ENCODE measurements at places on chromosomes 4 and X.
A peak's percentile ranks its signal among the peaks of the same experiment; 100 is the strongest.

DNA sequence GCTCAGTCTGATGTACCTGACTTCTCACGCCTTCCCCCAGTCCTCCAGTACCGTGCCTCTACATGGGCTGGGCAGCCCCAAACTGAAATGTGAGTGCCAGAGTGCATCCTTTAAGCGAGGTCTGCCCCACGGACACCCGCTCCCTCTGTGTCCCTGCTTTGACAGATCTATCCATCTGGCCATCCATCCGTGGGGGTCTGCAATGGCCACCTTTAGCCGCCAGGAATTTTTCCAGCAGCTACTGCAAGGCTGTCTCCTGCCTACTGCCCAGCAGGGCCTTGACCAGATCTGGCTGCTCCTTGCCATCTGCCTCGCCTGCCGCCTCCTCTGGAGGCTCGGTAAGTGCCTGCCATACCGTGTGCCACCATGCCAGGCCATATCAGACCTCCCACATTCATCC, 827 bp downstream of the PORCN start:
- no peak for DNase-seq

DNA sequence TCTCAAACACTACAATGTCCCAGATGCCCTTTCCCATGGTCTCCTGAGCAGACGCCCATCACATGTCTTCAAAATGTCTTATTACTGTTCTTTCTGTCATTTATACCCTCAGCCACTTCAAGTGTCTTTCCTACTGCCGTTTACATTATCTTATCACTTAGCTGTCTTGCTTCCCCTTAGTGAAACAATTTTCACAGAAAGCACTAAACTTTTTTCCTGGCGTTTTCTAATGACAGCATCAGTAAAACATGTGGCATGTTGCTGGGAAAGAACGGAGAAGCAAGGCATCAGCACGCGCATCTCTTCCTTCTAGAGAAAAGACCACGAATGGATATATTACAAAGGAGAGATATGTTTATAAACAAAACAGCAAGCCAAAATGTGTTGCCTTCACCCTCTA, 189.7 kb upstream of the SLIT2 start:
- no peak for DNase-seq

GRCh38 chrX:15749642-15750610, 11.9 kb downstream of the CA5B start:
- peak; percentile 54 for DNase-seq

- DNase-seq, result no peak
Observed at GRCh38 chr4:185683222-185683621, 128.8 kb downstream of the SORBS2 start.

GRCh38 chrX:73847100-73847499, 284.1 kb downstream of the CHIC1 start:
- DNase-seq, result no peak

DNA sequence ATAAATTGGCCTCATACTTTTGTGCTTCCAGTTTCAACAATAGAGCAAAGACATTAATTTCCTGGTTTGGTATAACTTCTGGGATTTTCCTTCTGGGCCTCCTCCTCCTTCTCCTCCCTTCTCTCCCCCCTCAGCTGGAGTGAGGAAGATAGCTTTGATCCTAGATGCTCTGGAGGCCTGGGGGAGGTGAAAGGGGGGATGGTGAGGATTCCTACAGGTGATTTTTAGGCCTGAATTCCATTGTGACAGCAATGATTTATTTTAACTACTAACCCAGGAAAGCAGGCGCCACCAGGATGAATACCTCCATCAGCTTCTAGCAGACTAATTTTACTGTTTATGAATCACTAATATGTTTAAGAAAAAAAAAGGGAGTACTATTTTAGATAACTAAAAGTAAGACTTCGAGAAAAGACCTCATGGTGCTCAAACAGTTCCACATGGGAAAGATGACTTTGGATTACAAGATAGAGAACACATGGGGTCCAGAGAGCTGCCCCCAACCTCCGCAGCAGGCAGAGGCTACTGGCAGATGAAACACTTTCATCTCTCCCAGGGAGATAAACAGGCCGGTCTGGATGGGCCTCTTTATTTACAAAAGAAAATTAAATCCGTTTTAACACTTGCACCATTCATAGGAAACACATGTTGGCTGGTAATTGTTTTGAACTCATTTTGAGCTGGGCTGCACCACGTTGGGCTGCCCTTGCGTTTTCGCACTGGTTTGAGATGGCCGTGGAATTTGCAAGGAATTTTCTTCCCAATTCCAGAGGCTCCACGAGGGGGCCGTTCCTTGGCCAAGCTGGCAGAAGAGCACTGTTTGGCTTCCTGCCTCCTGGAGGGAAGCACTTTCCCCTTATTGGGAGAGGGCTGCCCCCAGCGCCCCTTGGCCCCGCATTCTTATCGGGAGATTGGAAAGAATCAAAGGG, 125.1 kb upstream of the STX18 start:
- no peak for DNase-seq

- no peak for DNase-seq
Observed at GRCh38 chr4:139532947-139533346, 23.1 kb downstream of the SETD7 start.

DNA sequence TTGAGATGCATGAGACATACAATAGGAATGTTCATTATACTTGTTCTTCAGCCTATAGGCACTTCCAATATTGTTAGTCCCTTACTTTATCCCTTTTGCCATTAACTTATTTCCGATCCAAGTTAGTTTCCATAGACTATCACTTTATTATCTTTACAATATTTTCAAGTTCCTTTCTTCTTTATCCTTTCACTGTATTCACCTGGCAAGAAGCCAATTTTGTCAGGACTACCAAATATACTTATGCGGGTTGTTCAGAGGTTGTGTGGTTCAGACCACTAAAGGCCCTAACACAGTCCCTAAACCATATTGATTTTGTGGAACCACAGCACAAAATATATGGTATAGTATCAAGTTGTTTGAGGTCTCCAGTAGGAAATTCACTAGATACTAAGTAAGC, 245.0 kb upstream of the HTR2C start:
- no peak for DNase-seq

GRCh38 chrX:154123241-154124219, 20.5 kb upstream of the OPN1LW start:
- peak; percentile 58 for DNase-seq

DNA sequence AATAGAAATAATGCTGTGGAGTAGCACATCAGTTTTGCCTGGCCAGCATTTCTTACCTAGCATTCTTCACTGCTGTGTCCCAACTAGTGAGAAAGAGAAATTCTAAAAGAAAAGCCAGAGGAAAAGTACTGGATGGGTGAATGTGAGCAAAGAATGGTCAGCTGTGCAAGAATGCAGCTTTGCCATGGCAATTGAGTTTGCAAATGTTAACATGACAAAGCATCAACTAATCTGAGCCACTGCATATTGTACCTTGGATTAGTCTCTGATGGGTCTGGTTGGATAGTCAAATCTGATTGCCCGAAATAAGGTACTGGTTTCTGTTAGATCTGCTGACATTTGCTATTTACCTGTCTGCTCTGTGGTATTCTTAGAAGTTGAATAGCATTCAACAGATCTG, 38.7 kb downstream of the ADD1 start:
- DNase-seq, result no peak

DNA sequence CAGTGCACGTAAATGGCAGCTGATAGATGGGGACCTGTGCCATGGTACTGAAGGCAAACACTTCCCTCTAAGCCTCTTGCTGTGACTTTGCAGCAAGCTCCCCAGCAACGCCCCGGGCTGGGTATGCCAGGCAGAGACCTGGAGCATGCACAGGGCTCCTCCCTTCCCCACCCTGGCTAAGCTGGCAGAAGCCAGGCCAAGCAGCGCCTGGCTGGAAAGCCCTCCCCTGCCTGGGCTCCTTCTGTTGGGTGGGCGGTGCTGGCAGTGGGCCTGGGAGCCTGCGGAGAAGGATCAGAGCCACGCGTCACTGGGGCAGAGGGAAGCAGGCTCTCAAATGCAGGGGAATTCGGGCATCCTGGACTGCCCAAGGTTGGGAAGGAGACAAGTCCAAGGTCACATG, 3.6 kb downstream of the ATP2B3 start:
- no peak for DNase-seq

DNA sequence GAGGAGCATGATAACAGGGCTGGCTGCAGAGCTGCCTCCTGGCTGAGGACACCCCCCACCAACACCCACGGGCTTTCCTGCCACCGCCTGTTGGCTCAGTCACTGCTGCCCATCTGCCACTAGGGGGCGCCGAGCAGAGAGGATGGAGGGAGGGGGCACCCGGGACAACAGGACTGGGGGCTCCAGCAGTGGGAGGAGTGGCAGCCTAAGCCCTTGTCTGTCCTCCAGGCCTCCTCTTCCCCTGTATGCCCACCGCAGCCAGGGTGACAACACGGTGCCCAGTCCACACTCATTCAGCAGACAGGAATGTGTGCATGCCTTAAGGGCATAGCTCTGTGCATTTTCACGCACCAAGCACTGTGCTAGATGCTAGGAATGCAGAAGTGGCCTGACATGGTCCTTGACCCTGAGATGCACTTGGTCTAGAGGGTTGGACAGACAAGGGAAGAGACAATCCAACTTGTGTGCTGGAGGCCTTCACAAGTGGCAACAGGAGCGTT, 149.9 kb downstream of the AMMECR1 start:
- peak; percentile 42 for DNase-seq

DNA sequence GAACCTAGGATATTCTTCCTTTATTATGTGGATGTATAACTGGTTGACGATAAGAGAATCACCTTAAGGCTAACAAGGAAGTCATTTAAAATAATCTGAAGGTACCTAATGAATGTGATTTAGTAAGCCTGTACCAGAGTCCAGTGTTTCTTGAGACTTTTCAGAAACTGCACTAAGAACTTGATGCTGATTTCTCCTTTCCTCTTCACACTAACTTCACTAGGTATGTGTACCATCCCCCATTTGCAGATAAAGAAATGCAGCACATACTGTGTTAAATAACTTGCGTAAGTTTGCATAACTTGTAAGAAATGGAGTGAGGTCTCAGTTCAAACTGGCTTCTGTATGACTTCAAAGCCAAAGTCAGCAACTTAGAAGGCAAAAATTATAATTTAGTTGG, 63.3 kb downstream of the ELOVL6 start:
- no peak for DNase-seq

DNA sequence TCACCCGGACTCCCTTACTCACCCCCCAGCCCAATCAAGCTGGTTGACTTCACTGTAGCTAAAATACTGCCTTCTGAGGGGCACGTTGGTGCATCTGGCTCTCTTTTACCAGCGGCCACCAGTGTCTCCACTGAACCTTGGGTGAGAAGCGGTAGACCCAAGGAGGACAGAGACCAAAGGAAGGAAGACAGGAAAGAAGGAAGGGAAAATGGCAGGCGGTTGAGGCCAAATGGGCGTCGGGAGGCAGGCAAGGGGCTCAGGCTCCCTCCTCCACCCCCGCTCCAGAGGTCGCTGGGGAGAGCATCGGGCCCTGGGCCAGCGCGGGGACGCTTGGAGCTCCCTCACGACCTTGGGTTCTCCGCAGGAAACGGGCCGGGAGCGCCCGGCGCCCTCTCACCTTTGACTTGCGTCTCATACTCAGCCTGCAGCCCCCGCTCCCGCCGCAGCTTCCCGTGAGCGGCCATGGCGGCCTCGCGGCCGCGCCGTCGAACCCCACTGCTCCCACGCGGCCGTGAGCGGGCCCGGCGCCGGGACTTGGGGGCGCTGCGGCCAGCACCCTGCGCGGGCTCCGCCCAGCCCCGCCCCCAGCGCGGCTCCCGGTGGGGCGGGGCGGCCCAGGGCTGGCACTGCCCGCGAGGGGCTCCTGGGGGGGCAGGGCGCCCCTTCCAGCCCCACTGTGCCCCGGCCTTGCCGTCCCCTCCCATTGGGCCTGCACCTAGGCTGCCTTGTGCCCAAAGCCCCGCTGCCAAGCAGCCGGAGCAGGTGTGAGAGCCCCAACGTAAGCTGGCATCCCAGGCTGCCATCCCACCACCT, at the start of gene ARHGAP4:
TSS of gene ARHGAP4 (minus strand) at position 526 of the 813 bp plus-strand sequence. CDS start at position 464, 62 bp downstream.
- DNase-seq, result peak; percentile 40

DNA sequence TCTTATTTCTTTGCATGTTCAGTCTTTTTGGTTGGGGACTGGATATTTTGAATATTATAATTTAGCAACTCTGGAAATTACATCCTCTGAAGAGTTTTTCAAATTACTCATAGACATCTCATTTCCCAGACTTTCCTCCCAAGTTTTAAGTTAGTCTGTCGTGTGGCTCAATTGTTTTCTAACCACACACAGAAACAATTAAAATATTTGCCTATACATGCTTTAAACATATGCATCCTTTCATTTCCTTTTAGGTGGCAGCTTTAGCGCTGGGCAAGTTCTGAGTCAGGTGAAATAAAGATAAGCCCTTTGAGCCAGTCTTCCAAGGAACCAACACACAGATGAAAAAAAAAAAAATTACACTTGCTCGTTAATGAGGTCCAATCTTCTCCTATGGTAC, 307.0 kb upstream of the SPOCK3 start:
- DNase-seq, result no peak

DNA sequence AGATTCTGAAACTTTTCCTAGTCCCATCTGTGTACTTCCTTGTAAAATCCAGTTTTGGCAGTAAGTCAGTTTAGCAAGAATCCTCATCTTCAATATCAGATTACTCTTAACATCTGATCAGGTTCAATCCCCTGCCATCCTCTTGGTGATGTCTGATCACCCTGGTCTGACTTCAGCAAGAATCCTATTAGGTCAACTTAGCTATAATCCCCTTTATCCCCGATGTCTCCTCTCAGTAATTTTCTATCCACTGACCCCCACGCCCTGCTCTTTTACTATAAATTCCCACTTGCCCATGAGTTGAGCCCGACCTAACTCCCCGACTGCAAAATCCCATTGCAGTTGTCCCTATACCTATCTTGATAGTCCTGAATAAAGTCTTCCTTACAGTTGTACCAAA, 57.9 kb upstream of the PRSS48 start:
- no peak for DNase-seq

DNA sequence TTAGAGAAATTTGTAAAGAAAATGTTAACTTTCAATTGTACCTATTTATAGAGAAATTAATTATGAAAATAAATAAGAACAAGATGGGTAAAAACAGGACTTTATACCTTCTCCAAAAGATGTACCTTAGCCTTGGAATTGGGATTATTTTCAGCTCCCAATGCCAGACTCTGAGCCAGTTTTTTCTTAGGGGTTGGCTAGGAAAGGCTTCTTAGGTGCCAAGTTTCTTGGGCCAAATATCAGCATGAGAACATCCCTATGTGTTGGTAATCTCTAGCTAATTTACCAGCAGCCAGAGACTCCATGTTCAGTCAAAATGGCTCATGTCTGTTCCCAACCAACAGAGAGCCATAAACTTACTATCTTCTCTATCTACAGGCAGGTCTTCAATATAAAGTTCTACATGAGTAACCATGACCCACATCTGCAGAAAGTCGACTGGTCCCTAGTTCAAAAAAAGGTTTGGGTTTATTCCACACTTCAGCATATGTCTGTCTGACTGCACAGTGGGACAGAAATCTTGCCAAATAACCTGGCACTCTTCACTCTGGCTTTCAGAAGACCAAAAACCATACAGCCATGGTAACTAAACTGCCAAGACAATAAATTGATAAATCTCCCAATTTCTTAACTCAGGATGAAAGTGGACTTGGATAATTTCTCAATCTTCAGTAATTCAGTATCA, 380.5 kb upstream of the RASGEF1B start:
- DNase-seq, result no peak

DNA sequence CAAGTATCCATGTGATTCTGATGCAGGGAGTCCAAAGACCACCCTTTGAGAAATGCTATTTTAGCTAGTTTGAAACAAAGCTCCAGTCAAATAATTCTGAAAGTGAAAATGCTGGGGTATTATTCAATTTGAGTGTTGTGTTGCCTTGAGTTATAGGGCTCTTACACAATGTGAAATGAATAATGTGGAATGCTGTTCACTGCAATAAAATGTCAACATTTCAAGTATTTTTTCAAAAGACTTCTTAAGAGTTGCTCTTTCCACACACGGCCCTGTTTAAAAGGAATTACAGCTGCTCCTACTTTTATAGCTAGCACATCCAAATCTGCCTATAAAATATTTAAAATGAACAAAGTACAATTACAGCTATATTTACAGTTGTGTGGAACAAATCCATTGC, 27.5 kb upstream of the PLS3 start:
- no peak for DNase-seq

Measured in central memory CD4-positive, alpha-beta T cell (primary cell).